Sciatic nerve (tissue), 2 donors: ENCODE measurements at places on chromosomes 6 and 20.

- DNase-seq = no peak
Observed at GRCh38 chr20:42963796-42964195, 225.9 kb downstream of the PTPRT start.

GRCh38 chr6:40295251-40295950 lies 291.8 kb downstream of the LRFN2 start:
- DNase-seq = no peak

- DNase-seq = no peak
Observed at GRCh38 chr6:36743538-36744303, 46.1 kb downstream of the RAB44 start.

- DNase-seq = no peak
Observed at GRCh38 chr6:5524110-5524509, 262.8 kb downstream of the FARS2 start.

GRCh38 chr20:45997187-45997586 lies 11.5 kb upstream of the MMP9 start:
- DNase-seq = no peak

GRCh38 chr20:49219924-49220831 lies 962 bp downstream of the DDX27 start:
- DNase-seq = no peak

DNA sequence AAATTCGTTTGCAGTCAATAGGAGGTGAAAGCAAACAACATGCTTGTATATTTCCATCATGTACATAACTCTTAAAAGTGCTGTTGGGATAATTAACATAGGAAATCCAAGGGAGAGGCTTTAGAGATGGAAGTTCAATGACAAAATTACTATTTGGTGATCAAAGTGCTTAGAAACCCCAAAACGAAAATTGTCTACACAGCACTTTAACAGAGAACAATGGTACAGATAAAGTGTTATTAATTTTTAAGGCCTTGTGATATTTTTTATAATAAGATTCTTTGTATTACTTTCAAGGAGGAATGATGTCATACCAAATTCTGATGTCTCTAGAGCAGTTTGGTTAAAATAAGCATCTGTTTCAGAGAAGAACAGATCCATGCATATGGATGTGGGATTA lies 406.3 kb downstream of the EPHA7 start:
- no peak for DNase-seq

- no peak for DNase-seq
Observed at GRCh38 chr6:98839781-98840361, 5.5 kb downstream of the POU3F2 start.

GRCh38 chr6:159935065-159935464 lies 33.8 kb upstream of the IGF2R start:
- DNase-seq = no peak

- no peak for DNase-seq
Observed at GRCh38 chr6:13517116-13517515, 29.7 kb upstream of the GFOD1 start.

- peak; percentile 62 for DNase-seq
Observed at GRCh38 chr6:152271776-152272464, 365.2 kb downstream of the SYNE1 start.

DNA sequence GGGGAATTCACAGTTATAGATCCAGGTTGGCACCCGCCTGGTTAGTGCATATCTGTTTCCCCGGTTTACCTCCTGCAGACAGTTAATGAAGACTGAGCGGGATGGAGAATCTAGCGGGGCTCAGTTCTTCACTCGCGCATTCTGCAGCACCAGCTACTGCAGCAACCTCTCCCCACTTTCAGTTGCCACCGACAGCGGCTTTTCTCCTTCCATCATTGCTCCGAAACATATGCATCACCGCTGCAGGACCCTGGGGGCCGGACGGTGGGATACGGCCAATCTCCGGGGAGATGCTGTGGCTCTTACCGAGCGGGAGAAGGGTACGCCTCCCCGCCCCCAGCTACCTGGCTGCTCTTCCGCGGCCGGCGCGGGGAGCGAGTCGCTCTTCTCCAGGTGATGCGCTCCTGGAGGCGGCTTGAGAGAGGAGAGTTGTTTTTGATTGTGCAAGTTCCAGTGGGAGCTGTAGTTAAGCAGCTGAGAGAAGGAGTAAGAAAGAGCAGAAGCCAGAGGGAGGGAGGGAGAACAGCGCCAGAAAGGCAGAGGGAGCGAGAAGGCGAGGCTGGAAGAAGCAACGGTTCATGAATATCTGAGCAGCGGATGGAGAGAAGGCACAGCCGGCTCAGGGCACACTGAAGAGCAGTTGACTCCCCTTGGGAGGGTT lies at the start of gene SGK1:
Gene SGK1 (minus strand): TSS at position 642 of the 661 bp plus-strand sequence. CDS start 652 bp downstream, outside the sequence.
- DNase-seq = no peak

DNA sequence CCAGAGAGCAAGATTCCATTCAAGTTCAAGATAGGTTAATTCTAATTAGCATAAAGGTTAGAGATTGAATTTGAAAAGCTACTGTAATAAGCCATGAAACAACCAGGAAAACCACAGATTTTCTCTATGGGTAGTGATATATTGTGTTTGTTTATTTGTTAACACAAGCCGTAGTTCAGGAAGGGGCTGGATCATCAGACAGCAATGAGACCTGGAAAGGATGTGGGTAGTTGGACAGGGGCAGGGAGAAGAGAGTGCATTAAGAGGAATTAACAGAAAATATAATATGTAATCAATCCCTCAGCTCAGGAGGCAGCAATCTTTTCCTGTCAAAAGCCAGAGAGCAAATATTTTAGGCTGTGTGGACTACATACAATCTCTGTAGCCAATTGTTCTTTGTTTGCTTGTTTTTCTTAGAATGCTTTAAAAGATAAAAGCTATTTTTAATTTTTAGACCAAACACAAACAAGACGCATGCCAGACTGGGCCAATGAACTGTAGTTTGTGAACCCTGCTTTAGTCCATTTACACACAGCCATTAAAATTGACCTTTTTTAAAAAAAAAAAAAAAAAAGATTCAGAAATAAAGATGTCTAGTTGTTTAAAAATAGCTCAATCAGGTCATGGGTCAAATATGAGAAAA lies 398.7 kb upstream of the MARCKS start:
- DNase-seq = no peak

DNA sequence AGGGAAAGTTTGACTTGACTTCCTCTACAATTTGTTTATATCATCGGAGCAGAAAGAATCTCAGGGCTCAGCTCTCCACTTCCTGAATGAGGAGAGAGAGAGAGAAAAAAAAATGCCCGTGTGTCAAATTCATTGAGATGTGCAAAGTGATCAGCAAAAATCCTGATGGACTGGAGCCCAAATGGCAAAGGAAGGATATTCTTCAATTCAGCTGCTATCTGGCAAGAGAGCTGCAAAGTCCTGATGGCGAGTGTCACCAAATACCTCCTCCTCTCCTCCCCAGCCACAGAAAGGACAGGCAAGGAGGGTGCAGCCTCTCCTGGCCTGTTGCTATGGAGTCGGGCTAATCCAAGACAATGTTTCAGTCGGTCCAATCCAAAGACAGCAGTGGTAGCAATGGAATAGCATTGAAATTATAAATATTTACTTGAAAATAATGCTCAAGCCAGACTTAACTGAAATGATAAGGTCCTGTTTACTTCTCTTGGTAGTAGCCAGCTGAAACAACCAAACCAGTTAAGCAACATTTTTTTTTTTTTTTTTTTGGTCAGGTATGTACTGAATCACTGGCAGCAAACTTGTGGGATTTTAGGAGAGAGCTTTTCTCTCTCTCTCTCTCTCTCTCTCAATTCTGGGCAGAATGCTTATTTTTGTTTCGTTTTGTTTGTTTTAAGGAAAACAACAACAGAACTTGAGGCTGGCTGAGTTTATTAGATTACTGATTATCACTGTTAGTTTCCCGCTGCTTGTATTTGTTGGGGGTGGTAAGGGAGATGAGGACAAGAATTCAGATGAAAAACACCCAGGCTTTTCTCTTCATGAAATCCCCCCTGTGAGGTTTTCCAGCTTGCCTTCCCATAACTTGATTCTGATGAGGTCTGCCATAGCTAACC lies 204.2 kb downstream of the BCAS1 start:
- no peak for DNase-seq

- DNase-seq = no peak
Observed at GRCh38 chr6:34484391-34484790, 18.5 kb downstream of the PACSIN1 start.

DNA sequence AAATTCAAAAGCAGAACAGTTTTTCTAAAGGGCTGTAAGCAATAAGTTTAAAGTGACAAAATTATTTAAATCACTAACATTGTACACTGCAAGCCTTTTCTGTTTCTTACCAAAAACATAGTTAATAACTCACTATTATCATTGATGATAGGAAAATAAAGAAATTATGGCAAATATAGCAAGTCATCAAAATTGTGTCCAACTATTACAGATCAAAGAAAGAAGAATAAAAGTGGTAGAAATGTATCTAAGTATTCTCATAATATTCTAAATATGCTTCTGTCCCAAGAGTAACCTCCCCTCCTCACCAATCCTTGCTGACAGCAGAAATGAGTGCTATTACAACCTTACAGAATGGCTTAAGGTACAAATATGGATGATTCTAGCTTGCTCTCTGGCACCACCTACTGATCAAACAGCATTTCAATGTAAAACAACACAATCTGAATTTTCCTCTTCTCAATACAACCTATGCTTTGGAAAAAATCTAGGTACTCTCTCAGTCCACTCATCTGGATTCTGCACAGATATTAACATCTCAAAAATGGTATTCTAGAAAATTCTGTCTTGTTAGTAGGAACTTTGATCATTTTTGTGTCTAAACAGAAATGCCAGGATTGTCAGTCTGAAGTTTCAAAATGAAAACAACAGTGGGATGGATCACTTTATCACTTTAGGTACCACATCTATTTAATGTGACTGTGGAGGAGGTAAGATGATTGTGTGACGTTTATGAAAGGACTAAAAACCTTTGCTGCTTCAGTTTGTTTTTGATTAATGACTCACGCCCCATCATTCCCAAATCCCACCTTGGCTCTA lies 40.9 kb downstream of the ZFP64 start:
- DNase-seq = no peak

- peak; percentile 61 for DNase-seq
Observed at GRCh38 chr6:122790028-122790422, 967 bp downstream of the SMPDL3A start.

DNA sequence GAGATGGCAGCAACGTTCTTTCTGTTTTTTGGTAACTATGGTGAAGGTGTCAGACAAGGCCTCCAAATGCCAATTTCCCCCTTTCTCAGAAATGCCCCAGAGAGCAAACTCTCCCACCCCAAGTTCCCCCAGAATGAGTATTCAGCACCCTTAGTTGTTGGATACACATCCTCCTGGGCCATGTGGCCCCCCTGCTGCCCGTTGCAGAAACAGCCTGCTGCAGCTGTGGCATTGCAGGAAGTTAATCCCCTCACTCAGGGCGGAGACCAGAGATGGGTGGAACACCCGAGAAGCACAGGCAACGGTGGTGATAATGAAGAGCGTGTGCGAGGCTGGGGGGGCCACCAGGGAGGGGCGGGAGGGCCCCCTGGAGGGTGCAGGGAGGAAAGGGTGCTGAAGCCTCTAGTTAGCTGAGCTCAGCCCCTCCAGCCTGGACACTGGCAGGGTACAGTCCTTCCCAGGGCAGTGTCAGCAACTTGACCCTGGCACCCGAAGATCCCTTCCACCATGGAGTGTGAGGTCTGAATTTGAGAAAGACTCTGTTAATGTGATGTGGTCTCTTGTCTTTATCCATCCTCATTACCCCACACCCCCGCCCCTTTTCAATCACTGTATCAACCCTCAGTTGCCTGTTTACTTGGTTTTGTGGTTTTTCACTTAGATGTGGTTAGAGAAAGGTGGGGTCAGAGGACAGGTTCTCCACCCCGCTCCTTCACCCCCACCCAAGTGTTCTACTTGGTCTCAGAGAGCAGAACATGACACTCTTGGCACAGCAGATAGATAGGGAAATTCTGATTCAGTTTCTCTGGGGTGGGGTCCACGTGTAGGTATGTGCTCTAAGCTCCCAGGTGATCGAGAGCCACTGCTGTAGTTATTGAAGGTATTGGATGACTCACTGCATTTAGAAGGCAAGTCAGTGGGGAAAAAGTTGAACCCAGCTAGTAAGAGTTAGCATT lies 208.8 kb upstream of the SUPT3H start:
- no peak for DNase-seq

DNA sequence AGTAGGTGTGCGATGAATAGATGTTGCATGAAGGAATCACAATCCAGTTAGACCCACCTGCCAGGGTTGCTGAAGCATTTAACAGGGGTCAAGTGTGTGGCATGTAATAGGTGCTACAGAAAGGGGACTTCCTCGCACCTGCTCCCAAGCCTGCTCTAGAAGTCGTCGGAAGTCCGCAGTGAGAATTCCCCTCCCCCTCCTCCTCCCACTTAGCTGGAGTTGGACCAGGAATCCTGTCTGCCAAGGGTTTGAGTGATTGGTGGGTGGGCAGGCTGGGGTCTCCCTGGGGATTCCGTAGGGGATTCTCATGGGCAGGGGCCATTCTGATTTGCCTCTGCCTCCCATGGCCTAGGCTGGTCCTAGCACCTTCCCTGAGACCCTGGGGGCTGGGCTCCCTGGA lies 10.3 kb downstream of the SCRT2 start:
- DNase-seq = no peak

- DNase-seq = no peak
Observed at GRCh38 chr20:10381477-10381876, 52.5 kb downstream of the MKKS start.

- DNase-seq = no peak
Observed at GRCh38 chr6:121886223-121886830, 450.9 kb downstream of the GJA1 start.

DNA sequence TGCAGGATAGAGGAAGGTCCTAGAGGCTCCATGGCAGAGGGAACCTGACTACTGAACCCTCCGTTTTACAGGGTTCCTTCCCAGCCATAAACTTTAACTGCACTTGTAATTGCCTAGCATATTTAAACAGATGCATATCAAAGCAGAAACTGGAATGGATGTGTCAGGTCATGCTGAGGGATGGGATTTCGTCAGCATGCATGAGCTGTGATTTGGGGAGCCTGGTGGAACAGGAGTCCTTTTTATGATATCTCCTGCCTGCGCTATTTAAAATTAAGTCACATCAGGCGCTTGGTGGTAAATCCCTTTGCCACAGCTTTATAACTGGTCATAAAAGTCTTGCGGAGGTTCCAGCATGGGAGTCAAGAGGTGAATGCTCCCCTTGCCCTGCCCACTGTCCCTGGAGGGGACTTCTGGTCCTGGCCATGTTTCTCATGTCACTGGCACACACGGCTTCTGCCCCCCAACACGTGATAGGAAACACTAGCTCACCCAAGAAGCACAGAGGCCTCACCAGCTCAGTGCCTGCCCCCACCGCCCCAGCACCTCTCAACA lies 26.0 kb upstream of the PCMTD2 start:
- DNase-seq = no peak

GRCh38 chr6:142740449-142740848 lies 204.5 kb downstream of the HIVEP2 start:
- DNase-seq = no peak

DNA sequence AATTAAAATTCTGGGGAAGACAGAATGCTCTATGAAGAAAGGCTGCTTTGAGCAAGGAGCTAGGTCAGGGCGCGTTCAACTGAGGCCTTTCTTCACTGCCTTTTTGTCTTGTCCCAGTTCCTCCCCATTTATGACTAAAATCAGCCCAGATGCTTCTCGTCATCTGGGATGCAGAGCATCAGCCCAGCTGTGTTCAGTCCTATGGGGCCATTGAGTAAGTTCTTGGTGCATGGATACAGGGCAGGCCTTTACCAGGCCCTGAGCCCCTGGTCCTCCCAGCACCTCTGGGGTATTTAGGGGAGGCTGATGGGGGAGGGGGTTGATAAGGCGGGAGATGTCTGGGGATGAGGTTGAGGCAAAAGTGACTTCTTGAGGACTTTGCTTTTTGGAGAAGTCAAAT lies 55.7 kb downstream of the PTPN1 start:
- no peak for DNase-seq
